NCI-H69 (cell line): ENCODE measurements at places on chromosomes 6 and 20.

GRCh38 chr20:2899243-2899642 lies 26.0 kb downstream of the PTPRA start:
- DNase-seq, result no peak

- DNase-seq, result peak; percentile 83
Measured at GRCh38 chr6:18997375-18997826, 610.3 kb downstream of the RNF144B start.

DNA sequence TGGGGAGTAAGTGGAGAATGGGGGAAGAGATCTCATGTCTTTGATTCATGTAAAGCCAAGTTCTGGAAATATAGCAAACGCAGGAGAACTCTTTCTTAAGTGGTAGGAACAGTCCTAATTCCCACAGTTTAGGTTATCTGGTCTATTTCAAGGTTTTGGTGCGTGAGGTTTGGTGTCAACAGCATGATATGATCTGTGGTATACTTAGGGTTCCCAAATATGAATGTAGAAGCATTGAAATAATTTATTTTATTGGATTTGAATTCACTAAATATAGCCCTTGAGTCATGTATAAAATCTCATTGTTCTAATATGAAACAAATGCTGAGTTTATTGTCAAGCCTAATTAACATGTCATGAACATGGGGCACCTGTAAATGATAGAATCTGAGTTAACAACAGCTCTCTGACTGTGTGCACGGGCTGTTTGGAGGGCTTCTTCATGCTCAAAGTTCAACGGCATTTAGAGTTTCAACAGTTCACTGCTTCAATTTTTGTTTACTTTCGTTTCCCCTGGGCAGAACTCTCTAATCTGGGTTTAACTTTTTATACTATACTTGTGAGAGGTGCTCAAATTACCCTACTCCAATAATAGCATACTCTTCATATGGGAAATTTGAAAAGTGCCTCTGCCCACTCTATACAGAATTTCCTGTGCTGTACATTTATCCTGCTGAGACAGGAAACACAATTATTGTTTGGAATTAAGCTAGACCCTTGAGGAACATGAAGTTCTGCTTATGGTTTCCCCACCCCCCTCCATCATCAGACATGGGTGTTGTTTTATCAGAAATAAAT lies 236.3 kb upstream of the ZNF217 start:
- no peak for DNase-seq

- no peak for DNase-seq
Measured at GRCh38 chr20:47335251-47336128, 21.0 kb downstream of the ZMYND8 start.

- peak; percentile 35 for DNase-seq
Measured at GRCh38 chr6:149964308-149965193, 808 bp downstream of the ULBP1 start.

DNA sequence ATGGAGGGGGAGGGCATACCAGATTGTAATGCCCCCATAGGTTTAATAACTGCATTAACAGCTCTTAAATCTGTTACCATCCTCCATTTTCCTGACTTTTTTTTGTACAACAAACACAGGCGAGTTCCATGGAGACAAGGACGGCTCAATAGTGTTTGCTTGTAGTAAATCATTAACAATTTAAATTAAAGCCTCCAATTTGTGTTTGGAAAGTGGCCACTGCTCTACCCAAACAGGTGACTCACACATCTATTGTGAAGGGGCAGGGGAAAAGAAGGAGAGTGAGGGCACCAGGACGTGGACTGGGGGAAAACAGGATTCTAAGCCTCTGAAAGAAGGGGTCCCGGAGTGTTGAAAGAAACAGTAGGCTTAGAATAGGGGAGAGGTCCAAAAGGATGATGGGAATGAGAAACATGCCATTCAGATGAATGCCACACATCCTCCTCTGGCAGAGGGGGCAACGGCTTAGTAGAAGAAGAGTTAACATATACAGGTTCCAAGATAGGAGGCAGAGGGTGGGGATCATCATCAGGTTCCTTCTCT lies 6.9 kb downstream of the GLYATL3 start:
- peak; percentile 86 for DNase-seq

- DNase-seq, result peak; percentile 48
Measured at GRCh38 chr6:25222006-25222678, 57.0 kb upstream of the CARMIL1 start.

DNA sequence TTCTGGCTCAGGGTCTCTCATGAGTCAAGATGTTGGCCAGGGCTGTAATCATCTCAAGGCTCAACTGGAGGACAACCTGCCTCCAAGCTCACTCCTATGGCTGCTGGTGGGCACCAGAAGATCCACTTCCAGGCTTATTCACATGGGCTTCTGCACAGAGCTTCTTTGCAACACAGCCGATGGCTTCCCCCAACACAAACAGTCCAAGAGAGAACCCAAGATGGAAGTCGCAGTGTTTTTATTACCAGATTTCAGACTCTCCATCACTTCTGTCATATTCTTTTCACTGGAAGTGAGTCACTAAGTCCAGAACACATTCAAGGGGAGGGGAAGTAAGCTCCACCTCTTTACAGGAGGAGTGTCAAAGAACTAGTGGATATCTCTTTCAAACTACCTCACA lies 75.5 kb downstream of the CD164 start:
- DNase-seq, result no peak

DNA sequence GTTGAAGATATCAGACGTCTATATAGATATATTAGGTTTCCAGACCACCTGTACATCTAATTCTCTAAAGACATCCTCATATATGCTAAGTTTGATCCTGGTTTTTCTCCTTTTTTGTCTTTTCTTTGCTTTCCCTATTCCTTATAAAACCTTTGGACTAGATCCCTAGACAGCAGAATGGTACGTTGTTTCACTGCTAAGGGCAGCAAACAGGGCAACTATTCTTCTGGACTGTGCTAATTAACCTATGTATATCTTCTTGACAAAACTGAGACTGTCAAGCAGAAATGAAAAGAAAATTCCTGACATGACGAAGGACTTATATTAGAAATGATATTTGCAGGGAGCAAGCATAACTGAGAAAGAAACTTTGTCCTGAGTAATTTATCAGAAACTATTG lies 19.1 kb downstream of the ME1 start:
- DNase-seq, result no peak

- DNase-seq, result no peak
Measured at GRCh38 chr6:149046822-149047246, 270.7 kb upstream of the TAB2 start.

- peak; percentile 64 for DNase-seq
Measured at GRCh38 chr6:27295301-27296079, 16.6 kb downstream of the POM121L2 start.

DNA sequence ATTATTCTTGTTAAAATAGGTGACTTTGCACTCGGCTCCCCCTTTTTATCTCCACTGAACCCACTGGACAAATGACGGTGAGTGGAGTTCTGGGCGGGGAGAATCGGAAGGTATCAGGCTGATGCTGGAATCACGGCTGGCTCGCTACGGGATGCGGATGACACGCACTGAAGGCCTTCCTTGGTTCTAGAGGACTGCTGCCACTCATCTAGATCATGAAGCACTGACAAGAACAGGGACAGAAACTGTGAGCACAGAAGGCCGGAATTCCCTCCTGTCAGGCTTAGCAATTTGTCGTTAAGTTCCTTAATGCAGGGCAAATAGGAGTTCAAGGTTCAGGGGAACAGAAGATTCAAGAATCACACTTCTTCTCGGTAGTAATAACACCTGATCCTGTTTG lies 89.9 kb upstream of the MPC1 start:
- DNase-seq, result no peak
